ENCODE measurements at places on chromosomes 3 and 15.

GRCh38 chr15:29570121-29570947 lies 251.9 kb downstream of the TJP1 start:
- DNase-seq, result no peak
- H3K27ac ChIP-seq, result no peak overlapping the region
- H3K4me1 ChIP-seq, result no peaks in the 10 kb centered on the region
- no peaks in the 10 kb centered on the region for H3K36me3 ChIP-seq

- H3K4me1 ChIP-seq, result peaks cover 5% of the 10 kb centered on the region
- no peaks in the 10 kb centered on the region for H3K27me3 ChIP-seq
- H3K36me3 ChIP-seq, result no peaks in the 10 kb centered on the region
- H3K4me3 ChIP-seq, result no peak overlapping the region
Measured at GRCh38 chr15:89435362-89435761, 61.0 kb downstream of the RHCG start.

GRCh38 chr3:126858887-126859286 lies 124.0 kb upstream of the PLXNA1 start:
- no peaks in the 10 kb centered on the region for H3K4me1 ChIP-seq
- H3K27me3 ChIP-seq, result no peaks in the 10 kb centered on the region
- DNase-seq, result no peak
- no peaks in the 10 kb centered on the region for H3K36me3 ChIP-seq

GRCh38 chr3:35262406-35262805 lies 376.9 kb upstream of the ARPP21 start:
- H3K27ac ChIP-seq, result no peak overlapping the region
- H3K4me3 ChIP-seq, result no peak overlapping the region
- H3K27me3 ChIP-seq, result no peaks in the 10 kb centered on the region
- no peaks in the 10 kb centered on the region for H3K4me1 ChIP-seq
- DNase-seq, result no peak
- H3K36me3 ChIP-seq, result no peaks in the 10 kb centered on the region

DNA sequence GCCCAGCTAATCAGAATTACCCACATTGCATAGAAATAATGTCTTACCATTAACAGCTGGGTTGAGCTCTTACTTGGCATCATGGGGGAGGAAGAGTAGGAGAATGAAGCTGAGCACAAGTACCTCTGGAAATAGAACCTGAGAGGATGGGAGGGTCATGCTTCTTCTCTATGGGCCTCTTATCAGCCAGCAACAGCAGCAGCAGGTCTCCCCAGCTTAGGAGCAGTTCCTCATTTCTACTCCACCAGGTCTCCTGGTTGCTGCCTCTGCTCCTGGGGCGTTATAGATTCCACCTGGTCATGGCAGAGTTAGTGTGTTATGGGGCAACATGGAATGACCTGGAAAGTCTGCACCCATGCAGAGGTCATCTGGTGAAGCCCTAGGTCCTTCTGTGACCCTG lies 3.4 kb downstream of the FSD2 start:
- no peaks in the 10 kb centered on the region for H3K27me3 ChIP-seq
- DNase-seq, result peak; percentile 57
- H3K4me1 ChIP-seq, result peaks cover 40% of the 10 kb centered on the region
- H3K36me3 ChIP-seq, result no peaks in the 10 kb centered on the region
- H3K27ac ChIP-seq, result no peak overlapping the region
- no peak overlapping the region for H3K4me3 ChIP-seq

- peaks cover 24% of the 10 kb centered on the region for H3K4me1 ChIP-seq
- no peaks in the 10 kb centered on the region for H3K36me3 ChIP-seq
- no peaks in the 10 kb centered on the region for H3K27me3 ChIP-seq
- no peak overlapping the region for H3K27ac ChIP-seq
- DNase-seq, result no peak
Measured at GRCh38 chr3:197478746-197479668, 76.8 kb downstream of the BDH1 start.

DNA sequence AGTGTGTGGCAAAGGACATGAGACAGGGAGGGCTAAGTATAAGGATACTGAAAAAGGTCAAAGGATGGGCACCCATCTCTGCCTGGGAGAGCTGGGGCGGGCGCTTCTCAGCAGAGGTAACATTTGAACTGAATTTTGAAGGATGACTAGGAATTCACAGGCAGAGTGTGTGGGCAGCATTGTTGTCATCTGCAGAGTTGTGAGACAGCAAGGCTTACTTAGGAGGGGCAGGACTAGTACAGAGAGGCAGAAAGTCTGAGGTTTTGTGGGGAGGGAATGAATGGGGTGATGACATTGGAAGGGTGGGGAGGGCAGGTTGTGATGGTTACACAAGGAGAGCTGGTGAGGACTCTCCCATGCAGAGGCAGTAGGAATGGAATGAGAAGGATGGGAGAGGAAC lies 84.1 kb upstream of the PRR23C start:
- no peaks in the 10 kb centered on the region for H3K27me3 ChIP-seq
- no peak overlapping the region for H3K4me3 ChIP-seq
- H3K36me3 ChIP-seq, result no peaks in the 10 kb centered on the region
- H3K4me1 ChIP-seq, result no peaks in the 10 kb centered on the region
- no peak overlapping the region for H3K27ac ChIP-seq
- peak; percentile 4 for DNase-seq

DNA sequence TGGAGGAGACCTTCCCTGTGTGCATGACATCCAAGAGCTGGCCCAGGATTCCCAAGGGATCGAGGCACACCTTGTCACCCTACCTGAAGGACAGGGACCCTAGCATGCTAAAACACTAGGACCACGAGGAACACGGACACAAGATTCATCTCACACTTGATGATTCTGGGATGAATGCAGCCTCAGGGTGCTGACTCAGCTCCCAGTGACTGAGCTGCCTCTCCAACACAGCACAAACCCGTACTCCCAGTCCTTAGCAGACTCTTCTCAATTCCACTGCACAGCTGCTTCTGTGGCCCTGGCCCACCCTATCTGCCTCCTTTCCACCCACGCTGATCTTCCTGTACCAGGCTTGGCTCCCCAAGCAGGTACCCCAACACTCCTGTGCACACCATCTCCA lies 9.1 kb upstream of the OXTR start:
- H3K27me3 ChIP-seq, result no peaks in the 10 kb centered on the region
- H3K4me1 ChIP-seq, result peaks cover 21% of the 10 kb centered on the region
- no peak overlapping the region for H3K4me3 ChIP-seq

- no peaks in the 10 kb centered on the region for H3K36me3 ChIP-seq
- H3K27ac ChIP-seq, result no peak overlapping the region
- no peak overlapping the region for H3K4me3 ChIP-seq
- no peaks in the 10 kb centered on the region for H3K4me1 ChIP-seq
- no peaks in the 10 kb centered on the region for H3K27me3 ChIP-seq
- no peak for DNase-seq
Measured at GRCh38 chr15:23446215-23447106, 582 bp downstream of the GOLGA6L2 start.

DNA sequence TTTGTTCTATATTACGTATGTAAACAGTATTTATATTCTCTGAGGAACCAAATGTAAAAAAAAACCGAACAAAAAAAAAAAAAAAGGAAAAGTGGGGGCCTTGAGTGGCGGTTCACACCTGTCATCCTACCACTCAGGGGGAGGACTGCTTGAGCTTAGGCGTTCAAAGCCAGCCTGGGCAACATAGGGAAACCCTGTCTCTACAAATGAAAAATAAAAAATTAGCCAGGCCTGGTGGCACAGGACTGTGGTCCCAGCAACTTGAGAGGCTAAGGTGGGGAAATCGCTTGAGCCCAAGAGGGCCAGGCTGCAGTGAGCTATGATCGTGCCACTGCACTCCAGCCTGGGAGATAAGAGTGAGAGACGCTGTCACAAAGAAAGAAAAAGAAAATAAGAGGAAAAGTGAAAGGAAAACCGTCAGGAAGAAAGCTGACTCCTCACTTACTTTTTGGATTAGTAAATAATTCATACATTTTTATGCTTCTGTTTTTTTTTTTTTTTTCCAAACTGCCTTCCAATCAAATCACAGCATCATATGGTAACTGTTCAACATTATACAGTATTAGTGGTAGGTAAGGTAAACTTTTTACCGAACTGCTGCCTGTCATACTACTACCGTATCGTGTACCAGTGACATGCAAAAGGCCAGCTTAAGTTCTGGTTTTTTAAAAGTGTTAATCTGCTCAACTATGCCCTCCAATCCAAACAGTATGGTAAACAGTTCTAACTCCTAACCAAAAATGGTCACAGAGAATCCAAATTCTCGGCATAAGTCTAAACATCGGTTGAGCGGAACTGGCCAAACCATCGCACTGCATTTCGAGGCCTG lies 1.2 kb downstream of the PHC3 start:
- peaks cover 19% of the 10 kb centered on the region for H3K4me1 ChIP-seq
- peak; percentile 63 for DNase-seq
- peak overlapping the region; percentile 64 for H3K27ac ChIP-seq
- no peaks in the 10 kb centered on the region for H3K27me3 ChIP-seq
- peaks cover 23% of the 10 kb centered on the region for H3K36me3 ChIP-seq
- peak overlapping the region; percentile 73 for H3K4me3 ChIP-seq

- no peaks in the 10 kb centered on the region for H3K36me3 ChIP-seq
- H3K4me3 ChIP-seq, result no peak overlapping the region
- no peak overlapping the region for H3K27ac ChIP-seq
- H3K27me3 ChIP-seq, result no peaks in the 10 kb centered on the region
Measured at GRCh38 chr15:35078221-35078915, 6.7 kb downstream of the NANOGP8 start.

- no peak overlapping the region for H3K27ac ChIP-seq
- no peak for DNase-seq
- H3K4me1 ChIP-seq, result no peaks in the 10 kb centered on the region
- H3K27me3 ChIP-seq, result no peaks in the 10 kb centered on the region
Measured at GRCh38 chr3:195224980-195225580, 45.9 kb downstream of the XXYLT1 start.

GRCh38 chr15:35491173-35491572 lies 54.8 kb downstream of the DPH6 start:
- no peak overlapping the region for H3K27ac ChIP-seq
- no peaks in the 10 kb centered on the region for H3K4me1 ChIP-seq
- no peak for DNase-seq
- no peaks in the 10 kb centered on the region for H3K36me3 ChIP-seq
- H3K4me3 ChIP-seq, result no peak overlapping the region
- no peaks in the 10 kb centered on the region for H3K27me3 ChIP-seq

DNA sequence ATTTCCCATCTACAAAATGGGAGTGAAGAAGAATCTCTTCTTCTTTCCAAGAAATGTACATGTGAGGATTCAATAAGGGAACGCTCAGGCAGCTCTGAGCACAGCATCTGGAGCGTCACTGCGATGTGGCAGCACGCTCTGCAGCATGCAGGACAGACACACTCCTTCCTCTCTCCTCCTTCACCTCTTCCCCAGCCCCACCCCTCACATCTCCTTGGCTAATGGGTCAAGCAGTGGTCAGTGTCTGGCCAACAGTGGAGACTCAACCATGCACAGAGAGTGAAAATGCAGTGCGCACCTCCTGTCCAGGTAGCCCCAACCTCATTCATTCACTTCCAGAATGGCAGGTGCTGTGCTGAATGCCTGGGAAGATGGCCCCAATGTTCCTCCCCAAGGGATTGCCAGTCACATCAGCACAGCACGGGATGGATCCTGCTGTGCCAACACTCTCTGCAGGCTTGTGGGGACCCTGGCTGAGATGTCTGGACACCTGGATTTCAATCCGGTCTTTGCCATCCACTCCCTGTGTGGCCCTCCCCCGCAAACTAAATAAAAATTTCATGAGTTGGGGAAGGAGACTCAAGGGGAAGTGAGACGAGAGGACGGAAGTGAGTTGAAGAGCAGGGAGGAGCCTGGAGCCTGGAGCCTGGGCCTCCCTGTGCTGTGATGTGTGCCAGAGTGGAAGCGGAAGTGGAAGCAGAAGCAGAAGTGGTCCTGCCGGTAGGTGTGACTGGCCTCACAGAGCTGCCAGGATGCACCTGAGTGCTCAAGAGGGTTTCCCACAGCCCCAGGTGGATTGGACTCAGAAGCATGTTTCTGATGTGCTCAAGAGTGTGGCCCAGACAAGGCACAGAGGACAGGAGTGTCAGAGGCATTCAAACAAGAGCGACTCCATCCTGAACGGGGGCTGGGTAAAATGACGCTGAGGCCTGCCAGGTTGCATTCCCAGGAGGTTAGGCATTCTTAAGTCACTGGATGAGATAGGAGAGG lies 163.9 kb downstream of the SMAD6 start:
- peak overlapping the region; percentile 73 for H3K27ac ChIP-seq
- no peaks in the 10 kb centered on the region for H3K27me3 ChIP-seq
- H3K36me3 ChIP-seq, result no peaks in the 10 kb centered on the region
- peak; percentile 96 for DNase-seq
- H3K4me3 ChIP-seq, result peak overlapping the region; percentile 47

DNA sequence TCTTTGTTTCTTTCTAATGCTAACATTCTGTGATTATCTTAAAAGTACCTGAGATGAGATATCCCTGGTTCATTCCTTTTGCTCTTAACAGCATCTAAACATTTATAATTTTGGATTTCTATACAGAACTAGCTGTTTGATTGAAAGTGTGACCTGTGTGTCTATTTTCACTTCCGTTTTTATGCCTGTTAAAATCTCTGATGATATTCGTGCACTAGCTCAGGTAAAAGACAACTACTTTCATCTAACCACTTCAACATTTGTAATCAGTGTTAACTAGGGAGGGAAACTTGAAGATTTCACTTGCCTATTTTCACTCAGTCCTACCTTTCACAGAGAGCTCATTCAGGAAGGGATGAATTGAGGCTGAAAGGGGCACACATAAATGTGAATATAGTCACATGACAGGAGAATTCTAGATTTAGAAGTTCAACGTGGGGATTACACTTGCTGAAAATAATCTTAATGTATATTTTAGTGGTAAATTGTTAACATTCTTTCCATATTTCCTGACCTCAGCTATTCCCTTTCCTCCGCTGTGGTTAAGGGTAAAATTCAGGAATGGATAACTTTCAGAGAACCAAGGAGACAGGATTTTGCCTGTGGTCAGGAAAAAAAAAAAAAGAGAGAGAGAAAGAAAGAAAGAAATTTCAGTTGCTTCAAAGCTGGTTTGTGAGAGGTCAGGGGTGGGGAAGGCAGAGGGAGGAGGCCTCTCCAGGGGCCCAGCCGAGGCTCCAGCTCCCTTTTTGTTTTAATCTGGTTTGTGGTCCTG lies 159.8 kb upstream of the TSC22D2 start:
- no peak overlapping the region for H3K4me3 ChIP-seq
- no peaks in the 10 kb centered on the region for H3K27me3 ChIP-seq
- no peak overlapping the region for H3K27ac ChIP-seq

DNA sequence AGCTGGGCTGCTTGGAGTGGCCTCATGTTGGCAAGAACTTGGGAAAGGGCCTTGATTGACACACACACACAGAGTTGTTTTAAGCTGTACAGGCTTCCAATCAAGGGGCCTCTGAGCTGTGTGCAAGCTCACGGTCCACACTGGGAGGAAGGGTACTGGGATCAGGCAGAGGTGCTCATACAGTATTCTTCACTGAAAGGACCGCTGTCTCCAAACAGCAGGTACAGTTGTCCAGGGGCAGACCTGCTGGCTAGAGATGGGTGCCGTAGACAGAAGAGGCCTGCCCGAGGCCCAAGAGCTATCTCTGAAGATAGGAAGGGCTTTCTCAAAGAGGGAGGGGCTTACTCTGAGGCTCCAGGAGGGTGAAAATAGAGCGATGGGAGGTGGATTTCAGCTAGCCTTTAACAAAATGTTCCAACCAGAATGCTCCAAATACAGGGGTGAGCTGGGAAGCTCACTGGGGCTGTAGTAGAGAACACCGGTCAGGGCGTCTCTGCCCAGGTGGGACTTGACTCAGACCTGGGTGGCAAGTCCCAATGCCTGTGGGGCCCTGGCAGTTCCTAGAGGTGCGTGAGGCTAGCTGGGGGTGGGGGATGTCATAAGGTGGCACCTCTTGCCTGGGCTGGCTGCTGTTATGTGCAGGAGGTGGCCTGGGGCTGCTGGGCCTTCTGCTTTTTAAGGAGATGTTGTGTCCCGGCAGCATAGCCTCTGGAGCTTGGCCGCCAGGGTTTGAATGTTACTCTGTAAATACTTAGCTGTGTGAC lies 42.7 kb downstream of the RASGRF1 start:
- H3K36me3 ChIP-seq, result peaks cover 3% of the 10 kb centered on the region
- H3K27ac ChIP-seq, result no peak overlapping the region

GRCh38 chr3:150145659-150146058 lies 175.0 kb upstream of the PFN2 start:
- no peak overlapping the region for H3K4me3 ChIP-seq
- DNase-seq, result no peak
- no peaks in the 10 kb centered on the region for H3K27me3 ChIP-seq
- peaks cover 42% of the 10 kb centered on the region for H3K4me1 ChIP-seq
- no peak overlapping the region for H3K27ac ChIP-seq

All from Karpas-422 (cell line).